ENCODE measurements at places on chromosomes 2 and 18.

GRCh38 chr2:109058191-109058632 is 69.2 kb upstream of the EDAR start:
- DNase-seq: no peak

GRCh38 chr2:1754046-1754445 is 9.7 kb upstream of the PXDN start:
- no peak for DNase-seq

- DNase-seq: no peak
Observed at GRCh38 chr2:113185664-113186432, 12.1 kb downstream of the PSD4 start.

- DNase-seq: no peak
Observed at GRCh38 chr2:176642074-176642473, 372.8 kb downstream of the MTX2 start.

DNA sequence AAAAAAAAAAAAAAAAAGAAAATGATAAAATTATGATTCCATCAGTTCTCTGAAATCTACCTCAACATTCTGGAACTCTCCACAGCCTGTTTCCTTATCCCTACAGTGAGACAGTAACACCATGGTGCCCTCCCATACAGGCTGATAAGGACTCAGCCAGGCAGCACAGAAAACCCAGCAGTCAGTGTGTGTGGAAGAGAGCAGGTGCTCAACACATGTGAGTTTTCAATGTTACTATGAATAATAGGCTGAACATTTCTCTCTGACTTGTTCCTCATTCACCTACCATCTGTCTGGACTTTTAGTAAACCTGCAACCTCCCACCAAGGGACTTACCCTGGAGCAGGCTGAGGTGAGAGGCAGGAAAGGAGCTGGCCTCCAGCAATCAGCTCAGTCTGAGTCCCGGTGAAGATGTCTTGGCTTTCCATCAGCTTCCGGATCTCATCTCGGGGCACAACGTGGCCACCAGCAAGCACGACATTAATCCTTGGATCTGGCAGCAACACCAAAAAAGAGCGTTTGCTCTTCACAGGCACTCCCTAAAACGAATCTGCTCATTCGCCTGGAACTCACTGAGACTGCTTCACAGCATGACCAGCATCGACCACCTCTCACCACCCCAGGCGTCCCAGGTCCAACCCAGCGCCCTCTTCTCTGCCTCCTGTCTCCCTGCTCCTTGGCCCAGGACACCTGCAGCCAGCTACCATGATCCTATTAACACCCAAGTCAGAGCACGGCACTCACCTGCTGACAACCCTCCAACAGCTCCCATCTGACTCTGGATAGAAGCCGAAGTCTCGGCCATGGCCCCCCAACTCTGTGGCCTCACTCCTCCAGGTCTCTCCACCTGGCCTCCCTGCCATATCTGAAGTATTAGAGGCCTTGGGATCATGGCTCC is 16.5 kb downstream of the PASK start:
- no peak for DNase-seq

DNA sequence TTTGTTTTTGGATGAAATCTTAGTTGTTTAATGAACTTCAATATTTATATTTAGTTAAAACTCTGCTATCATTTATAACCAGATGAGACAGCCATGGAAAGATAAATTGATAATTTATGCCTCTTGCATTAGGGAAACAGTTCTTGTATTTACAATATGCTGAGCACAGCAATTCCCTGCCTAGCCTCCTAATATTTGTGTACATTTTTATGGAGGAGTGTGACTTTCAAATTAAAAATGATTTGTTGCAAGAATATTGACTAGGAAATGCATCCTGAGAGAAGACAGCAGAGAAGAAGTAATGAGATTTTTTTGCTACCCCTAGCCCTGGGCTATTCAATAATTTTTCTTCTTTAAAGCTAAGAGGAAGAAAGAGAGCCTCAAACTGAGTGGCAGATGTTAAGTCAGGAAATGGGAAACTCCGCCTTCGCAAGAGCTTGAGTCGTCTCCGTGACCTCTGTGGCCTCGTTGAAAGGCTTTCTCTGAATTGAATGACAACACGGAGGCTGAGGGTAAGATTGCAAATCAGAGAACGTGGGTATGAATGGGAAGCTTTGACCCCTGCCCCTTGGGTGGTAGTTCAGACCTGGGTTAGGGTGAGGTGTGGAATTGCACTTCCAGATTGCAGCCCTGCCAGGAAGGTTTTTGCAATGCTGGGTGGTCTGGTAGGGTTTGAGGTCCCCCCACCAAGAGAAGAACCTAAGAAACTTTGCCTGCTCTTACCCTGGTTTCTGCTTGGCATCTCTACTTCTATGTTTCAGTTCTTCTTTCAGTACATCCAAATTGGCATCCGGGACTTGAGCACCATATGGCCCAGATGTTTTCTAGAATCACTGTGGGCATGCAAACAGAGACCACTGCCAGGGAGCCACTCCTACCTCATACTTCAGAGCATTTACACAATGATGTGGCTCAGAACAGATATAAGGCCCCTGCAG is 210.3 kb upstream of the RBMS1 start:
- DNase-seq: no peak
